Stimulated activated CD4-positive, alpha-beta T cell treated with anti-CD3 and anti-CD28 coated beads, Interleukin-1b, Interleukin-23, amount 100 ng/mL, for 24 hours (primary cell): ENCODE measurements at places on chromosomes 5 and 9.

GRCh38 chr5:131983244-131983771 is 28.1 kb downstream of the ACSL6 start:
- no peak for DNase-seq

DNA sequence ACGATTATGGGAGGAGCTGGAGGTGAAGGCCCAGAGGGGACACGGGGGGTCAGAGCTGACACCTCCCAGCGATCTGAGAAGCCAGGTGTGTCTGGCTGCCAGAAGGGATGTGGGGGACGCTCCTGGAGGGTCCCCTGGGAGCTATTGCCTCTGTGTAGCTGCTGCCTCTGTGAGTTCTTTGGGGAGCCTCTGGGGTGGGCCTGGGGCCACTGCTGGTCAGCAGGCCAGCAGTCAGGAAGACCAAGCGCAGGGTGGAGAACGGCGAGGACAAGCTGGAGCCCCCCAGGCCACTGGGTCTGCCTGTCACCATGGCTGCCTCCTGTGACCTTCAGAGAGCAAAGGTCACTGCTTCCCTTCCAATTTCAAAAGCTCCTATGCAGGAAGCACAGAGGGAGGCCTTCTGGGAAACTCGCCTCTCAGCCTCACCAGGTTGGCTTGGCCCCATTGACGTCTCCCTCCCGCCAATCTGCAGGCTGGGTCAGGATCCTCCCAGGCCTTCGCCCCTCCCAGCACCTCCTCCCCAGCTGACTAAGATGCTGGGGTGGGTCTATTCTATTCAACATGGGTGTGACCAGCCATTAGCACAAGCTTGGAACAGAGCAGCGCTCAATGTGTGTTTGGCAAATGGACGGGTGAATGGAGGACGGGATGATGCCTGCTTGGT is 126.4 kb downstream of the GAPVD1 start:
- no peak for DNase-seq

- no peak for DNase-seq
Measured at GRCh38 chr9:76687861-76688391, 76.3 kb upstream of the PCA3 start.

GRCh38 chr5:165003283-165003682 is 1497.9 kb downstream of the MAT2B start:
- DNase-seq, result no peak

GRCh38 chr9:131402073-131402472 is 8.2 kb downstream of the PRRC2B start:
- DNase-seq, result no peak

- DNase-seq, result no peak
Measured at GRCh38 chr5:54736003-54736797, 218.6 kb downstream of the SNX18 start.

DNA sequence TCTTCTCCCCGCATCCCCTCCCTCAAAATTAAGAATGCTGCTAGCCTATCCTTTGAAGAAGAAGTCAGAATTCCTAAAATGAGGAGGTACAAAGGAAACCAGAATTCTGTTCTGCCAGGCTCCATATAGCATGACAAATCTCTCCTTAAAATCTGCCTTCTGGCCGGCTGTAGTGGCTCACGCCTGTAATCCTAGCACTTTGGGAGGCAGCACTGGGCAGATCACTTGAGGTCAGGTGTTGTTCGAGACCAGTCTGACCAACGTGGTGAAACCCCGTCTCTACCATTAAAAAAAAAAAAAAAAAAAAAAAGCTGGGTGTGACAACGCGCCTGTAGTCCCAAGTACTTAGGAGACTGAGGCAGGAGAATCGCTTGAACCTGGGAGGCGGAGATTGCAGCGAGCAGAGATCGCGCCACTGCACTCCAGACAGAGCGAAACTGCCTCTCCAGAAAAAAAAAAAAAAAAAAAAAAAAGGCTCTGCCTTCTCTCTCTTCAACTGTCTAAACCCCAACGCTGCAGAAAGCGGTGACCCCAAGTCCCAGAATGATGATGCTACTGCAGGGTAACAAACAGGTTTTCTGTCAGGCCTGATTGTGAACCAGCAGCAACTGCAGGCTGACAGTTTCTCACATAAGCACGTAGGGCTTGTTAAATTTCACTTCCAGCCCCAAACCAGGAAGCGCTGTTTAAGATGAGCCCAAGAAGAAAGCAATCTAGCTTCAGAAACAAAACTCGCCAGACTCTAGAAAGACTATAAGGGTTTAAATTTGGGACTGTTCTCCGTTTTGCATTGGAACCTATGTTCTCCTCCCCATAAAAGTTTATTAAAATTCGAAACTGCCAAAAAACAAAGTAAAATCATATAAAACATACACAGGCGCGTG is 963 bp upstream of the CAST start:
- peak; percentile 1 for DNase-seq

DNA sequence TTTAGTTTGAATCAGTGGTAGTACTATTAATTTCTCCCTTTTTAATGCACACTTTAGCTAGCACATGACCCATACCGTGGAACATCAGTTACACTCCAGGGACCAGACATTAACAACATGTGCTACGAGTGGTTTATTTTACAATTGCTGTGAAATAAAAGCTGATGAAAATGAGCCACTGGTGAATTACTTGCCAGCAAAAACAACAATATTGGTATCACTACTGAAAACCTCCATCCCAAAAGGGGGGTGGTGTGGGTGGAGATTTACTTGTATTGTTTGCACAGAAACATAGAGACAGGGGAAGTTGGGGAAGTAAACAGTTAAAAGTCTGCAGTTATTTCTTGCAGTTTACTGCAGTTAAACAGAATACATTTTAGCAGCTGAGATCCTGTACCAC is 369.6 kb upstream of the GRAMD2B start:
- DNase-seq, result no peak

DNA sequence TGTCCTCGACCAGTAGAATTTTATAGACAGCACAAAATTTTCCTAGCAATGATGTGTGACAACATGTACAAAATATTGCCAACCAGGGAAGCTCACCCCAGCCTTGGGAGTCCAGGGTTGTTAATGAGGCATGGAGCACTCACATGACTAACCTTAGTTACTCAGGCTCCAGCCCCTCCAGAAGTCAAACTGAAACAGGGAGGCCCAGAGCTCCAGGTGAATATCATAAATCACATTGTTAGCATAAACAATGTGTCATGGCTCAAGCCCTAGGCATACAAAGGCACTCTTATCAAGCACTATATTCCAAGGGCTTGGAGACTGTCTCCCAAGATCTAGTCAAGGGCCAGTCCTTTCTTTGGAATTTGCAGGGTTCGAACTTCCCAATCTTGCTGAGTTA is 44.4 kb downstream of the TNFAIP8 start:
- no peak for DNase-seq

DNA sequence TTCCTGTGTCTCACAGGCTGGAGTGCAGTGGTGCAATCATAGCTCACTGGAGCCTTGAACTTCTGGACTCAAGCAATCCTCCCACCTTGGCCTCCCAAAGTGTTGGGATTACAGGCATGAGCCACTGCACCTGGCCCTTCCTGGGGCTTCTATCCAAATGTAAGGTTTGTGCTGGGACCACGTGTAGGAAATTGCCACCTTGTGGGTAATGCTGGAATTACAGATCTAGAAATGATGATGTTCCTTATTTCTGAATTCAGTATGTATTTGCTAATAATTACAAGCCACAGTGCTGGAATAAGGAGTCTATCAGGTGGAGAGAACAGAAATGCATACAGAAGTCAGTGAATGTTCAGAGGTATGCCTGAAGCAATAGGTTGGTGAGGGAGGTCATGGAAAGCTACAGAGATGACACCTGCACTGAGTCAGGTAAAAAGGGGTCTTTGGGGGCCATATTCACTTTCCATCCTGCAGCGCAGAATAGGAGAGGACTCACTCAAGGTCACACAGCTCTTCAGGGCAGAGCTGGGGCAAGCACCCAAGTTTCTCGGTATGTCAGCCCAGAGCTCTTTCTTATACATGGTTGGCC is 8.8 kb upstream of the IGFBPL1 start:
- no peak for DNase-seq
